NCI-H1436 treated with DMSO at 0.1 percent for 48 hours (cell line): ENCODE measurements at places on chromosomes 16 and 17.
A peak's percentile ranks its signal among the peaks of the same experiment; 100 is the strongest.

- no peak for DNase-seq
These were observed 25.4 kb downstream of the JPH3 start for GRCh38 chr16:87627542-87628245.

DNA sequence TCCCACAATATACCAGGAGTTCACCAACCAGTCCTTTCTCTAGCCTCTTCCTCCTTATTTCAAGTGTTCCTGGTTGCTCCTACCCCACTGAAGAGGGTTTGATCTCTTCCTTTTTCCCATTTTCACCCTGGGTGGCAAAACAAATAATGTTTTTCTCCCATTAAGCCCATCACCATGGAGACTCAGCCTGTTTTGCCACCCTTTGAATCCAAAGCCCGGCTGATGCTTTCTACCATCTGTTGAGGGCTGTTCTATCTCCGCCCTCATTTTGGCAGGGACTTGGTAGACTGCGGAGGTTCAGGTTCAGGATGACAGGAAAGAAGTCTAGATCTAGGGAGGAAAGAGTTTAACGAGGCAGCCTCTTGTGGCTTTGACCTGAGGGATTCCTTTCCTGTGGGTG, 2.6 kb downstream of the DNAH2 start:
- DNase-seq, result no peak

GRCh38 chr17:77332981-77333685, 192.4 kb downstream of the SEC14L1 start:
- no peak for DNase-seq

DNA sequence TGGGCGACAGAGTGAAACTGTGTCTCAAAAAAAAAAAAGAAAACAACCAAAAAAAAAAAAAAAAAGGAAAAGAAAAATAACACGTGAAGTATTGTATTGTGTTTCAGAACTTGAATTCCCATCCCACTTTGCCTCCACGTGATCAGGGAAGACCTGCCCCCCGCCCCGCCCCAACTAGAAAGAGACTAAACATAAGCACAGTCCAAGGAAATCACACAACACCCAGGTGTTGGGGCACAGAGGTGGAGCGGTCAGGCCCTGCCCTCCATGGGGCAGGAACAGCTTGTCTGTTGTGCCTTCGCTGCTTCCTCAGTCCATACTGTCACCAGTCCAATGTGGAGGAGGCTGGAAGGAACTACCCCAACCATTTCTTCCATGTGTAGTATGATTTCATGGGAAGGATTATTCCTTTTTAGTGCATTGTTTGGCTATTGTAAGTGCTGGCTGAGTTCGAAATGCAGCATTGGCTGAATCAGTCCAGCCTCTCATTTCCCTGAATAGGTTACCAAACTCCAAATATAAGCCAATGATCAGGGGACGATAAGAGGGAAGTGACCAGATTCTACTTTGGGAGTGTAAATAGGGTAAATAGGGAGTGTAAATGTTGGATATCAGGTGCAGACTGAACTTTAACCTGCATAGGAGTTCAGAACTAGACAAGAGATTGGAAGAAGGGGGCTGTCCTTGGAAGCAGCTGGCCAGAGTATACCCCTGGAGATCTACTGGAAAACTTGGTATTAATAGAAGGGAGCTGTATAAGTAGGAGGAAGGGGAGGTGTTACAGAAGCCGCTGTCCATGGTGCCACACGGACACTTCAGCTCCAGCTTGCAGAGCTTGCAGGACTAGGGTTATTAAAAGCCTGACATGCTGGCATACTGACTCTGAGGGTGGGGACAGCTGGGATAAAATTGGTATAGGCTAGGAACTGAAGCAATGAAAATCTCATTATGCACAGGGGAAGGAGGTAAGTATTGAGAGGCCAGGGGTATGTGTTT, 50.7 kb downstream of the TANGO6 start:
- DNase-seq, result no peak

GRCh38 chr17:44105941-44106340, 17.5 kb downstream of the HDAC5 start:
- DNase-seq, result no peak

- DNase-seq, result no peak
These were observed 385.1 kb upstream of the MAF start for GRCh38 chr16:79985606-79986005.

GRCh38 chr16:62280506-62280905, 244.3 kb upstream of the CDH8 start:
- no peak for DNase-seq

GRCh38 chr17:1399679-1400512, at the start of gene YWHAE:
Gene YWHAE (minus strand): TSS chr17:1400222. CDS start chr17:1400110, 112 bp downstream.
- DNase-seq, result peak; percentile 79

DNA sequence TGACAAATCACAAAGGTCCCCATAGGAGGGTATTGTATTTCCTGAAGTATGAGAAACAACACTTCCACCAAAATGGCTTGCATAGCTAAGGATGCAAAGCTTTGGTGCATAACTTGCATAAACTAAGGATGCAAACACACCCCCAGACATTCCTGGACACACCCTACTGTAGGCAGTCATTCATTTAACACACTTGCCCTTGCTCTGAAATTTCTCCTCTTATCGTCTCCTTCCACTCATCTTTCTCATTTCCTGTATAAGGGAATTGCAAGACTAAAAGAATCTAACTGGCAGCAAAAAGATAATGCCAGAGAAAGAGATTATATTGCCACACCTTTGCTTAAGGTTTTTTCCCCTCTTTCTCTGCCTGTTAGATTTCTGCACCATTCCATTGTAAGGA, 28.3 kb downstream of the CHD9 start:
- no peak for DNase-seq

DNA sequence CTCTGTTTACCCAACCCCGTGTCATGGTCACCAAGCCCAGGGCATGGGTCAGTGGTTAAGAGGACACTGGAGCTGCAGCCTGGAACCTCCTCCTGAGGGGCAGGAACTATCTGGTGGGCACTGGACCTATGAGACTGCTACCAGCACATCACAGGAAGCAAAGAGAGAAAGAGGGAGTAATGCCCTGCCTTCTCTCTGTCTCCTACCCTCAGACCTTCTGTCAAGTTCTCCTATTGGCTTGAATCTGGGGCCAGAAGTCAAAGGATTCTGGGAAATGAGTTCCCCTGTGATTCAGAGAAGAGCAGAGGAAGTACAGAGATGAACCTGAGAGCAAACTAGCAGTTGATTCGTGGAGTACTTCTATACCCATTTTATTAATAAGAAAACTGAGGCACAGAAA, 123.0 kb upstream of the GNAO1 start:
- DNase-seq, result no peak

DNA sequence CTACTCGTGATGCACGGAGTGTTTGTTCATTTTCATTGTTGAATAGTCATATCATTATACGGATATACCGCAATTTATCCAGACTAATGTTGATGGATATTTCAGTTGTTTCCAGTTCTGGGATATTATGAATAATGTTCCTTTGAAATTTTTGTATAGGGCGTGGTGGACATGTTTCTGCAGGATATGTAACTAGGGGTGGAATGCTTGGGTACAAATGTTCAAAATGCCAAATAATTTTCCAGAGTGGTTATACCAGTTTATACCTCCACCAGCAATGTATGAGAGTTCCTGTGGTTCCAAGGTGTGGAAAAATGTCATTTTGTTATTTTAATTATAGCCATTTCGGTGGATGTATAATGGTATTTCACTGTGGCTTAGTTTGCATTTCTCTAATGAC, 53.6 kb downstream of the NUP88 start:
- DNase-seq, result no peak

- no peak for DNase-seq
These were observed 27.1 kb downstream of the PMP22 start for GRCh38 chr17:15238057-15238456.

- no peak for DNase-seq
These were observed 351.6 kb downstream of the KCNJ2 start for GRCh38 chr17:70520956-70521355.

DNA sequence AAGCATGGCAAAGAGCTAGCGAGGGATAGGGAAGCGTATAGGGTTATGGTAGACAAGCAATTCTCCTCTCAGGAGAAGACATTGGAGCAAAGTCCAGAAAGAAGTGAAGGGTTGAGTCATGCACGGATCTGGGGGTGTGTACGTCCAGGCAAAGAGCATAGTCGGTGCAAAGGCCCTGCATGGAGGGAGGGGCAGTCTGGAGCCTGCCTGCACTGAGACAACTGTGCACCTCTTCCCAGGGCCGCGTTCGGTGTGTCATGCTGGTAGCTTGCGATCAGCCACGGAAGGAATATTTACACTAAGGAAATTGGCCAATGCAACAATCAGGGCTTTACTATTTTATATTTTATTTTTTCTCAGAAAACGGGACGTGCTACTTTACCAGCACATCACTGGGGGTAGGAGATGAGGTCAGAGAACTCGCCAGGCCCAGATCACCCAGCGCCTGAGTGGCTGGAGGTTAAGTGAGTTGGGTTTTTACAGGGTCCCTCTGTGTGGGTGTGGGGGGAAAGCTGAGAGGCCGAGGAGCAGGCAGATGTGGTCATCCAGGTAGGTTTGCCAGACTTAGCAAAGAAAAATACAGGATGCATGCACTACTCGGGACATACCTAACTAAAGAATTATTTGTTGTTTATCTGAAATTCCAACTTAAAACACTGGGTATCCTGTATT, 6.7 kb upstream of the B9D1 start:
- no peak for DNase-seq

DNA sequence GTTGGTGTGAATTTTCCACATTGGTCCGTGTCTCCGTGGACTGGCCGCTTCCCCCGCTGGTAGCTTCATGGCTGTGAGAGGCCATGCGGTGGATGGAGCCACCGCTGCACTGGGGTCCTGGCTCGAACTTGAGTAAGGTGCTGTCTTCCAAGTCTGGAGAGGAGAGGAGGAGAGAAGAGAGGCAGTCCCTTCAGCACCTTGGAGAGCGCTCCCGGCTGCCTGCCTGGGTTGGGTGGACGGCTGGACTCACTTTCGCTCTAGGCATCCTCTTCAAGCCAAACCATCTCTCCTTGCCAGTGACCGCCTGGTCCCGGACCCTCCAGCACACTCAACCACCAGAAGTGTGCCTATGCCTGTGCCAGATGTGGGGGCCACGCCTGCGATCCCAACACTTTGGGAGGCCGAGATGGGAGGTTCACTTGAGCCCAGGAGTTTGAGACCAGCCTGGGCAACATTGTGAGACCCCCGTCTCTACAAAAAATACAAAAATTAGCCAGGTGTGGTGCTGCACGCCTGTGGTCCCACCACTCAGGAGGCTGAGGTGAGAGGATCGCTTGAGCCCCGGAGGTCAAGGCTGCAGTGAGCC, 6.2 kb downstream of the JPH3 start:
- DNase-seq, result no peak

DNA sequence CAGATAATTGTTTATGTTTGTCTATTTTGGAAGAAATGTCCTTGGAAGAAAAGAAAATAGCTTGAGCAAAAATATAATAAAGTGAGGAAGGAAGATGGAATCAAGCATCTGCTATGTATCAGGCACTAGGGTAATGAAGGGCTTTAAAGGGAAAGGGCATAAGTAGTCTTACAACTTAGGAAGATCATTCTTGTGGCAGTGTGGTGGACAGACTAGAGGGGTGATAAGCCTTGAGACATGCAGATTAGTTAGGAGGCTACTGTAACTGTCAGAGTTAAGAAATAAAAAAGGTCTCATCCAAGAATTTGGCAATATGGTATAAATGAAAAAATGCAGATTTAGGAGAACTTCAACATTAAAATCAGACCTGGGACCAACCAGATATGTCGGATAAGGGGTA, 14.9 kb downstream of the FAM222B start:
- no peak for DNase-seq

DNA sequence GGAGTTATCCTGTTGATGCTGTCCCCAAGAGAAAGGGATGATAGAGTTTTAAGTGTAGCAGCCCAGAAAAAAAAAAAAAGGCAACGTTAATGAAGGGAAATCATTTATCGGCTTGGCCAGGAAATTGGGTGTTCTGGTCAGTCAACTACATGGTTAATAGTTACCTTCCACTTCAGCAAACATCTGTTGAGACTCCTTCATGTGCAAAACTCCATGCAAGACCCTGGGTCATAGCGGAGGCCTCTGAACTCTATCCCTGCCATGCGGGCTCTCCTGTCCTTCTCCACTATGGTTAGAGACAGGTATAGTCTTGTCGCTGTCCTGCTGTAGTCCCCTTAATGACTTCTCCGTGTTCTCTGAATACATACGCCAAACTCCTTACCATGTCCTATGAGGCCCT, 3.5 kb upstream of the LYRM9 start:
- DNase-seq, result no peak

- DNase-seq, result no peak
These were observed 5.9 kb downstream of the LITAFD start for GRCh38 chr16:8887952-8888560.

- no peak for DNase-seq
These were observed 175.2 kb upstream of the CHMP6 start for GRCh38 chr17:80816241-80817103.
